Nephron progenitor cell (in vitro differentiated cells): ENCODE measurements at places on chromosomes 13 and 19.

GRCh38 chr13:74620308-74620707 lies 486.1 kb upstream of the KLF12 start:
- DNase-seq = no peak
- H3K27me3 ChIP-seq = no peaks in the 10 kb centered on the region
- peaks cover 14% of the 10 kb centered on the region for H3K4me1 ChIP-seq
- H3K36me3 ChIP-seq = no peaks in the 10 kb centered on the region

DNA sequence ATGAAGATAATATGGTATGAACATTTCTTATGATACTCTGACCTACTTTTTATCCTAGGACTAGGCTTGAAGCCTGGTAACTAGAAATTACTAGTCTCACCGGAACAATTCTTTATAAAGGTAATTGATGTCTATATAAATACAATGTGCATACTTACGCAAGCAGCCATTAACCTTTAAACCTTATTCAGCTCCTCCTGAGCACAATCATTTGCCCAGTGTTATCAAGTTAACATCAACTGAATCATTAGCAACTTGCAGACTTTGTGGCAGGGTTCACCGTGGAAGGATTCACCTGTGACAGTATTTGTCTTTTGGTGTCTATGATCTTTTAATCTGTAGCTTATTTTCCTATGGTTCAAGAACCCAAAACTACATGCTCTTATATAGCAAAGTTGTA lies 508.6 kb upstream of the KLHL1 start:
- no peaks in the 10 kb centered on the region for H3K36me3 ChIP-seq
- no peak overlapping the region for H3K4me3 ChIP-seq
- H3K27ac ChIP-seq = no peak overlapping the region
- H3K27me3 ChIP-seq = no peaks in the 10 kb centered on the region

DNA sequence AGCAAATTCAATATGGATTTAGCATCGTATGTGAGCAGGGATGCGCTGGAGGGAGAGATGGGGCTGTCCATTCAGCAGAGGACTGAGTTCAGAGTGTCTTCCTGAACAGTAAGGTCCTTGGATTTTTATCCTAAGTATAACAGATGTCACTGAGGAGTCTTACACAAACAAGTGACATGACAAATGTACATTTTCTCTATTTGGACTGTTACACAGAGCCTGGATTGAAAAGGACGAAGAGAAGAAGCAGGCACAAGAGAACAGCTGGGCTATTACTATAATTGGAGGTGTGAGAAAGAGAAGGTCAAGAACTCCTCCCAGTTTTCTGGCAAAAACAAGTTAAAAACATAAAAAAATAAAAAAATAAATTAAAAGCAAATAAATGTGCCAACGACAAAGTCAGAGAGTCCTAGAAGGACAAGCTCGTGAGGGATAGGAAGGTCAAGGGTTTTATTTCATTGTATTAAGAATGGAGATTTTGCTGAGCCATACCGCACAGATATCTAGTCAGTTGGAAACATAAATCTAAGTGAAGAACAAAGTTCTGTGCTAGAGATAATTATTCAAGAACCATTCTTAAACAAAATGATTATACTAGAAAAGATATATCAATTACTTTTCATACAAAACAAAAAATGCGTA lies 1186.3 kb downstream of the EFNB2 start:
- H3K4me1 ChIP-seq = peaks cover 12% of the 10 kb centered on the region
- H3K27me3 ChIP-seq = no peaks in the 10 kb centered on the region
- H3K36me3 ChIP-seq = no peaks in the 10 kb centered on the region
- H3K27ac ChIP-seq = no peak overlapping the region
- no peak for DNase-seq
- no peak overlapping the region for H3K4me3 ChIP-seq

DNA sequence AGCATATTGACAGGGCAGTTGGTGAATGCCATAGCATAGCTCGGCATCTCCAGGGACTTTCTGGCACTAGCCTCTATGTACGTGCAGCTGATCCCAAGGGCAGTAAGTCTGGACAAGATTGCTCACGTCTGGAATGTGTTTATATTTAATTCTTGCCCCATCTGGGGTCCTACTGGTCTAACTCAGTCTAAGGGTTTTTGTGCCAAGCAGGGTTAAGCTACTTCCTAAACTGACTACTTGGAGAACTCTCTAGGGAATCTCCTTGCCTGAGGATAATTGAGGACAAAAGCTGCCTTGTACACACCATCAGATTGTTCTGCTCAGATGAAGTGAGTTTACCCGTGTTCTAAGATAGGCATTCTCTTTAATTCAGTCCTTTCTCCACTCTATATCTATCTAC lies 358.1 kb downstream of the MYO16 start:
- H3K27me3 ChIP-seq = peaks cover 11% of the 10 kb centered on the region
- peaks cover 4% of the 10 kb centered on the region for H3K36me3 ChIP-seq
- DNase-seq = no peak
- H3K27ac ChIP-seq = no peak overlapping the region

- H3K27ac ChIP-seq = peak overlapping the region; percentile 45
- H3K36me3 ChIP-seq = peaks cover 18% of the 10 kb centered on the region
Measured at GRCh38 chr13:95226476-95226875, 74.8 kb downstream of the ABCC4 start.

- no peaks in the 10 kb centered on the region for H3K27me3 ChIP-seq
- peaks cover 55% of the 10 kb centered on the region for H3K36me3 ChIP-seq
- peaks cover 61% of the 10 kb centered on the region for H3K4me1 ChIP-seq
- no peak overlapping the region for H3K4me3 ChIP-seq
Measured at GRCh38 chr19:5119297-5119998, 150.5 kb downstream of the KDM4B start.

- DNase-seq = no peak
- H3K4me3 ChIP-seq = no peak overlapping the region
- H3K36me3 ChIP-seq = peaks cover 13% of the 10 kb centered on the region
- H3K27ac ChIP-seq = no peak overlapping the region
- peaks cover 25% of the 10 kb centered on the region for H3K4me1 ChIP-seq
Measured at GRCh38 chr13:44120043-44120442, 240.3 kb downstream of the LACC1 start.

DNA sequence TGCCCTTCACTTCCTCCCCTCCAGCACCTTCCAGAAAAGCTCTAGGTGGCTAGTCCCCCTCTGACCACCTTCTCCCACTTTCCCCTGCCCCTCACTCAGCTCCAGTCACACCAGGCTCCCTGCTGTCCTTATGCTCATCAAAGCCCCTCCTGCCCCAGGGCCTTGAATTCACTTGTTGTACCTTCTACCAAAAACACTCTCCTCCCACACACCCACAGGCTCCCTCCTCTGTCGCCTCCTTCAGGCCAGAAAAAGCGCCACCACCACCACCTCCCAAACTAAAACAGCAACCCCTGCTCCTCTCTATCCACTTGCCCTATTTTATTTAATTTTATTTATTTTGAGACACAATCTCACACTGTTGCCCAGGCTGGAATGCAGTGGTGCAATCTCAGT lies 4.8 kb upstream of the CEACAM16 start:
- no peak for DNase-seq
- no peak overlapping the region for H3K4me3 ChIP-seq
- no peaks in the 10 kb centered on the region for H3K36me3 ChIP-seq
- peaks cover 21% of the 10 kb centered on the region for H3K27me3 ChIP-seq

GRCh38 chr19:49437231-49437630 lies 4.1 kb downstream of the SLC17A7 start:
- no peak for DNase-seq
- H3K36me3 ChIP-seq = no peaks in the 10 kb centered on the region
- H3K27ac ChIP-seq = no peak overlapping the region

GRCh38 chr13:76397413-76397812 lies 488.8 kb downstream of the KCTD12 start:
- peak overlapping the region; percentile 3 for H3K27ac ChIP-seq
- H3K4me3 ChIP-seq = peak overlapping the region; percentile 54
- H3K4me1 ChIP-seq = peaks cover 25% of the 10 kb centered on the region
- H3K36me3 ChIP-seq = no peaks in the 10 kb centered on the region

- H3K36me3 ChIP-seq = peaks cover 9% of the 10 kb centered on the region
- no peak for DNase-seq
- H3K4me1 ChIP-seq = peaks cover 57% of the 10 kb centered on the region
- H3K4me3 ChIP-seq = no peak overlapping the region
- H3K27me3 ChIP-seq = no peaks in the 10 kb centered on the region
- no peak overlapping the region for H3K27ac ChIP-seq
Measured at GRCh38 chr13:31538067-31539042, 201.0 kb upstream of the RXFP2 start.

GRCh38 chr19:30293051-30293785 lies 79.0 kb upstream of the ZNF536 start:
- H3K36me3 ChIP-seq = no peaks in the 10 kb centered on the region
- H3K27me3 ChIP-seq = peaks cover 12% of the 10 kb centered on the region
- no peak overlapping the region for H3K4me3 ChIP-seq
- H3K4me1 ChIP-seq = no peaks in the 10 kb centered on the region

DNA sequence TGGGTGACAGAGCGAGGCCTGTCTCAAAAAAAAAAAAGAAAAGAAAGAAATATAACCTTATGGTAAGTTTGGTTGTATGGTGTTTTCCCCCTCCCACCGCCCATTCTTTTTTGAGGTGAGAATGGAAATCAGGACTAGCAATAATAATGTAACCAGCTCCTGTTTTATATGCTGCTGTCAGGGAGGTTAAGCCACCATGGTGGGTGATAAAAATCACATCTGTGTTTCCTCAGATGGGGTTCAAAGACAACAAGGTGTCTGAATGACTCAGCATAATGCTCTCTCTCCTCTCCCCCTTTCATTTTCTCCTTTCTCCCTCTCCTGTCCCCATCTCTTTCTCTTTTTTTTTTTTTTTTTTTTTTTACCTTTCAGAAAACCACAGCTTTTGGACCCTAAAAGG lies 28.3 kb upstream of the GARRE1 start:
- H3K36me3 ChIP-seq = peaks cover 86% of the 10 kb centered on the region
- H3K27me3 ChIP-seq = no peaks in the 10 kb centered on the region
- no peaks in the 10 kb centered on the region for H3K4me1 ChIP-seq
- DNase-seq = no peak

DNA sequence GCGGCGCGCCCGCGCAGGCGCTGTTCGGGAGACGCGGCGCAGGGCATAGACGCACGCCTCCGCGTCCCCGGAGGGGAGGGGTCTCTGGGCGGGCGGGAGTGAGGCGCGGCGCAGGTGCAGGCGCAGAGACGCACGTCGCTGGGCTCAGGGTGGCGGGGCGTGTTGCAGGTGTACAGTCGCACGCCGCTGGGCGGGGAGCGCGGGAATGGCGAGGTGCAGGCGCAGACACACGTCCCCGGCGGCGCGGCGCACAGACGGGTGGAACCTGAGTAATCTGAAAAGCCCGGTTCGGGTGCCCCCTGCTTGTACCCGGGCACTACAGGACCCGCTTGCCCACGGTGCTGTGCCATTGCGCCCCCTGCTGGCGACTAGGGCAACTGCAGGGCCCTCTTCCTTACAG lies 44.7 kb downstream of the PLPP2 start:
- H3K27ac ChIP-seq = no peak overlapping the region
- peaks cover 3% of the 10 kb centered on the region for H3K27me3 ChIP-seq
- H3K36me3 ChIP-seq = no peaks in the 10 kb centered on the region
- DNase-seq = no peak

DNA sequence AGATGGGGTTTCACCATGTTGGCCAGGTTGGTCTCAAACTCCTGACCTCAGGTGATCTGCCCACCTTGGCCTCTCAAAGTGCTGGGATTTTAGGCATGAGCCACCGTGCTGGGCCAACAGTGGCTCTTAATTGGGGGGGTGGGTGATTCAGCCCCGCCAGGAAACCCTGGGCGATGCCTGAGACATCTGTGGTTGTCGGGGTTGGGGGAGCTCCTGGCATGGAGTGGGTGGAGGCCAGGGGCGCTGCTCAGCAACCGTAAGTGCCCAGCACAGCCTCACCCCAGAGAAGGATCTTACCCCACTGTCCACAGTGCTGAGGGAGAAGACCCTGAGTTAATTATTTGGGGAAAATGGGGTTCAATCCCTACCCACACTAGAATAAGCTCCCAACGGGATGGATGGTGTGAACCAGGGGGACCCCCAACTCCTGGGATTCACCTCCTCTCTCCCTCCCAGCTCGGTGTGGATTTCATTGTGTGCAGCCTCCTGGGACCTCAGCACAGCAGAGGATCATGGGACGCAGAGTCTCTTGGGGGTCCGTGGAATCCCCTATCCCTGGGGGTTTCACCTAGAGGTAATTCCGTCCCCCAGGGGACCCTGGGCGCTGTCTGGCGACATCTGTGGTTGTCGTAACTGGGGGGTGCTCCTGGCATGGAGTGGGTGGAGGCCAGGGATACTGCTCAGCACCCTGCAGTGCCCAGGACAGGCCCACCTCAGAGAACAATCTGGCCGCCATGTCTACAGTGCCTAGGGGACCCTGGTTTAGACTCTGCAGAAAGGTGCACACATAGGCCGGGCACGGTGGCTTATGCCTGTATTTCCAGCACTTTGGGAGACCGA lies 68.9 kb downstream of the GADD45B start:
- no peak overlapping the region for H3K4me3 ChIP-seq
- no peak overlapping the region for H3K27ac ChIP-seq
- H3K4me1 ChIP-seq = peaks cover 62% of the 10 kb centered on the region
- no peaks in the 10 kb centered on the region for H3K27me3 ChIP-seq
- no peaks in the 10 kb centered on the region for H3K36me3 ChIP-seq
- no peak for DNase-seq

DNA sequence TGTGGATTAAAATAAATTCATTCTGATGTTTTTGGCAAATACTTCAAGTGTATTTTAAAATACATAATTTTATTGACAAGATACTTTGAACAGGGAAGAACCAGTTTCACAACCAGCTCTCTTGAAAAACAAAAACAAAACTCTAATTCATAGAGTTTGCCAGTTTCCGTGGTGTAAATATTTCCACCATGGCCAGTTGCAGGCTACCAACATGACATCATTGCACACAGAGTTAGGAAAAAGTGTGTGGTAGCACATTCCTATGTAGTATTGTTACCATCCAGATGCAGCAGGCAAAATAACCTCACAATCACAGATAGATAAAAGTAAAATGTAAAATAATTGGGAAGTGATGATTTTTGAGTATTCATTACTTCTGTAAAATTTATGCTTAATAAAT lies 7.7 kb upstream of the RNF113B start:
- H3K27ac ChIP-seq = no peak overlapping the region
- no peak for DNase-seq
- peaks cover 34% of the 10 kb centered on the region for H3K4me1 ChIP-seq
- H3K36me3 ChIP-seq = peaks cover 69% of the 10 kb centered on the region

DNA sequence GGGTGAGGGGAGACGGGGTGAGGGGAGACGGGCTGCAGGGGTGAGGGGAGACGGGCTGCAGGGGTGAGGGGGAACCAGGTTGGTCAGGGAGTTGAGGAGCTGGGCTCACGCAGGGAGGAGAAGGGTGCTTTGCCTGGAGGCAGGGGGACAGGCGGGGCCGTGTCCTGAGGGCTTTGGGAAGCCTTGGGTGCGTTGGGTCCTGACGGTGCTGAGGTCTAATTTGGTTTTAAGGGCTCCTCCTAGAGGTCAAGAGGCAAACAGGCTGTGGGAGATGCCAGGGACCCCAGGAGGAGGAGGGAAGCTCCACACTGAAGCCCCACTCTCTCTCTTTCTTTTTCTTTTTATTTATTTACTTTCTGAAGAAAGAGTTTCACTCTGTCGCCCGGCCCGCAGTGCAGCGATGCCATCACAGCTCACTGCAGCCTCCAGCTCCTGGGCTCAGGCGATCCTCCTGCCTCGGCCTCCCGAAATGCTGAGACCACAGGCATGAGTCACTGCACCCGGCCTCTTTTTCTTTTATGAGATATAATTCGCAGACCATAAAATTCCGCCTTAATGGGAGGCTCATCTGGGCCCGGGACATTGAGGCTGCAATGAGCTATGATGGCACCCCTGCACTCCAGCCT lies 9.3 kb upstream of the MISP start:
- H3K36me3 ChIP-seq = peaks cover 21% of the 10 kb centered on the region
- no peak for DNase-seq
- peak overlapping the region; percentile 64 for H3K27ac ChIP-seq
- no peaks in the 10 kb centered on the region for H3K27me3 ChIP-seq
